ENCODE measurements at places on chromosomes 13 and 19. TPM values are rescaled to one million over a fixed set of nuclear protein-coding genes. Genes with fewer than 3 reads are reported as not detected.

GRCh38 chr13:102814025-102814607, 15.2 kb downstream of the BIVM start:
- DNase-seq = no peak

DNA sequence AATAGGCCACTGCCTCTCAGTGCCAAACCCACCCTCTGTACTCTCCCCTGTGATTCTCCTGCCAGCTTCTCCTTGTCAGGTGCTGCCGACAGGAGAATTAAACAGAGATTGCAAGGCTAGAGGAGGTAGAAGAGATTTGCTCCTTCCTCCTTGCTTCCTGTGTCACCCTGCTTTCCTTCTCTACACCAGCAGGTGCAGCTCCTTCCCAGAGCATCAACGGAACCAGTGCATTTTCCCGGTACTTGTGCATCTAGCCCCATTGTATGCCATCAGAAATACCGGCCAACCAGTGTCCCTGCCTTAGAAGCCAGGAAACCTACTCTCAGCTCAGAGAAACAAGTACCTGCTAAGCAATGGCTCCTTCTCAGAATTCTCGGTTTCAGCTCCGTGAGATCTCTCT, 253.2 kb downstream of the SUCLA2 start:
- no peak for DNase-seq

GRCh38 chr13:59532405-59532804, 631.3 kb downstream of the DIAPH3 start:
- DNase-seq = no peak

GRCh38 chr19:19552798-19553197, 14.7 kb downstream of the CILP2 start:
- no peak for DNase-seq

GRCh38 chr13:63299866-63300394, 1884.3 kb upstream of the PCDH20 start:
- DNase-seq = no peak

DNA sequence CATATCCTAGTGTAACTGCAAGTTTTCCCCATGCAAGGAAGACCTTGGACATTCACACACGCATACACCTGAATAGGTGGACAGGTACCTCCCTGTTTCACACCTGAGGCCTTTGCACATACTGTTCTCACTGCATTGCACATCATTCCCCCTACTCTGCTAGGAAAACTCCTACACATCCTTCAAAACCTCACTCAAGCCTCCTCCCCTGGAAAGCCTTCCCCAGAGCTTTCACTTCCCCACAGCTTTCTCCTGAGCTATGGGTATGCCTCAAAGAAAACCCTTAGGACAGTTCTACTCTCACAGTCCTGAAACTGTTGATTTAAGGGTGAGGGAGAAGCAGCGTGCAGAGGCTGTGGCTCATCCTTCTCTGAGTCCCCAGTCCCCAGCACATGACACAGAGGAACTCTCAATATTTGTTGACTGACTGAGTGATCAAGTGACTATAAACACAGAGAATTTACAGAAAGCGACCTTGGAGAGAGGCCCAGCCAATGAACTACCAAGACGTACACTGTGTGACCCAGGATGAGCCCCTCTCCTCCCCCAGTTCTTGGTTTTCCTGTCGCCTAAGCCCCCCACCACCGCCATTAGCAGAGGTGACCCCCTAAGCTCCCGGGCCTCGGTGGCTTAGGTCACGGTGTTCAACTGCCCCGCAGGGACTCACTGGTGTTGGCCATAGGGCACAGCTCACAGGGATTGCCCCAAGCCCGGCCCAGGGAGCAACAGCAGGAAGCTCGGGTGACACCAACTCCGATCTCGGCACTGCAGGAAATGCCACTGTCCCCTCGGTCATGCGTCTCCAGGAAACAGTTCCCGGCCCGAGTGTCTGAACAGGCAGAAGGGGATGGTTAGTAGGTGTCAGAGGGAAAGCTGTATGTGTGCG, 40.6 kb downstream of the FBN3 start:
- no peak for DNase-seq

- no peak for DNase-seq
Measured at GRCh38 chr13:60074397-60074796, 89.3 kb downstream of the DIAPH3 start.

GRCh38 chr19:50666346-50667176, 17.3 kb downstream of the C19orf81 start:
- no peak for DNase-seq

GRCh38 chr19:1811942-1812425, at the start of gene ATP8B3:
TSS of gene ATP8B3 (minus strand) at chr19:1812276. CDS start at chr19:1811736, 540 bp downstream.
- peak; percentile 25 for DNase-seq

DNA sequence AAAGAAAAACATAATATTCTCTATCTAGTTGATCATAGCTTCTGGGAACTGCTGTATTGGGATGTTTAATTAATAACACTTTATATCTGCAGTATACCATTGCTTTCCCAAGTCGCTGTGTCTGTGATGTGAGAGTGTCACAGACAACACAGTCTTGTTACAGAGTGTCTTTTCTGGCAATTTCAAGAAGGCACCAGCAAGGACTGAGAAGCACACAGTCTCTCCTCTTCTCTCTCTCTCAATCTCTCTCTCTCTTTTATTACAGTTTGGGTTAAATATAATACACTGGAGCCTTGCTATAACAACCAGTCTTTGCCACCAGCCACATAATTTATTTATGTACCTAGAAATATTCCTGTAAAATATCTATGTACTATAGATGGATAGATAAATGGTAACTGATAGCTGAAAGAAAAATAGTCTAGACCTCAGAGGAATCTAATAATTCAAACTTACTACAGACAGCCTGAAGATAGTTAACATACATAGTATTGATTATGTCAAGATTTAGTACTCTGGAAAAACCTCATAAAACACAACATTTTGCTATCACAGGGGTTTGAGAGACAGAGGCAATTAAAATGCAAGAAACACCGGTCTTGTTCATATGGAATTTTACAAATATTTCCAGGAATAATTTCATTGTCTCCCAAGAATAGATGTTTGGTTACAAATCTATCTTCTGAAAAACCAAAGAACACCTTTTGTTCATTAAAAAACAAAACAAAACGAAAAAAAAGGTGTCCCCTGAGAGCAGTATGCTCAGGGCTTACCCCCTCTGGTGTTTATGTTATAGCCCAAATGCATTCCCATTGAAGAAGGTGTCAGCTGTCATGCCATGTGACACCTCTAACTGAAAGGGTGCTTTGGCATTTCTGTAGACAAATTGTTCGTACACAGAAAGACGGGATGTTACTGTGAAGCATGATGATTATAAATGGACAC, 507.8 kb downstream of the TBC1D4 start:
- DNase-seq = no peak

- peak; percentile 31 for DNase-seq
Measured at GRCh38 chr13:51832471-51833152, 12.4 kb downstream of the TMEM272 start.

LILRA5 gene
- polyA plus RNA-seq = 0.57 TPM

IZUMO2 gene
- not detected for polyA plus RNA-seq

IFT88 gene
- 15.5 TPM for polyA plus RNA-seq

SOX21 gene
- polyA plus RNA-seq = 3.7 TPM
